ENCODE measurements at places on chromosomes 1 and 21.

- DNase-seq: no peak
These were observed 352.1 kb downstream of the TBX15 start for GRCh38 chr1:118636004-118636403.

GRCh38 chr1:198939286-198939685 is 300.4 kb downstream of the PTPRC start:
- no peak for DNase-seq

GRCh38 chr1:161933592-161934588 is 89.8 kb downstream of the OLFML2B start:
- DNase-seq: peak; percentile 88

DNA sequence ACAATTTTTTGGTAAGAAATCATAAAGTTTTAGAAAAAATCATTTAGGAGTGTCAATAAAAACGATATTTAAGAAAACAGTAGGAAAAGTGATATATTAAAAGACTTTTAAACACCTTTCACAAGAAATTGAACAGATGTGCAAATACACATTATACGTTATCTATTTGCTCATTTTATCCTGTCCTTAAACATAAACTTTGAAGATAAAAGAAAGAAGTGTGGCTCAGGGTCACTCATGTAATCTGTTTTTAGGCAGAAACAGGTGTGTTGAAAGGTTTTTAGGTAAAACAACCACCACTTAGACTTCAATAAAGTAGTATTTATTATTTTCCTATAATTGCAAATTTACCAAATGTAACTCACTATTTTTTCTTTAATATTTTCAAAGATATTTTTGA is 13.1 kb downstream of the AMY2B start:
- no peak for DNase-seq

GRCh38 chr1:20486457-20487235 is 636 bp upstream of the CAMK2N1 start:
- no peak for DNase-seq

DNA sequence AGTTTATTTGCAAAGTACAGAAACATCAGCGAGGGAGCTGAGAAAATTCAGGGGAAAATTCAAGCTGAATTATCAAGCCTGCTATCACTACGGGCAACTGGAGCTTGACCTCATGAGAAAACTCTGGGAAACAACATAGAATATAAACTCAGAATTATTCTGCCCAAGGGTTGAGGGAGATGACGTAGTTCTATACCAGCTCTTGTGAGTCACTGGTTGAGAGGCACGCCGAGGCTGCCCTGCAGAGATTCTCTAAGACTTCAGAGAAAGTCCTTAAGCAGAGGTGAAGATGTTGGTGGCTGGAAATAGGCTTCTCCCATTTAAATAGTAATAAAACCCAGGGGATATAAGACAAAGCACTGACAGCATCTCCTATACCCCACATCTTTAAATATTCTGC is 12.3 kb downstream of the SYDE2 start:
- no peak for DNase-seq
